Activated CD8-positive, alpha-beta memory T cell treated with anti-CD3 and anti-CD28 coated beads for 1 hour (primary cell): ENCODE measurements at places on chromosomes 7 and 10.

GRCh38 chr7:48421357-48421756, 250.1 kb downstream of the ABCA13 start:
- no peak for DNase-seq

DNA sequence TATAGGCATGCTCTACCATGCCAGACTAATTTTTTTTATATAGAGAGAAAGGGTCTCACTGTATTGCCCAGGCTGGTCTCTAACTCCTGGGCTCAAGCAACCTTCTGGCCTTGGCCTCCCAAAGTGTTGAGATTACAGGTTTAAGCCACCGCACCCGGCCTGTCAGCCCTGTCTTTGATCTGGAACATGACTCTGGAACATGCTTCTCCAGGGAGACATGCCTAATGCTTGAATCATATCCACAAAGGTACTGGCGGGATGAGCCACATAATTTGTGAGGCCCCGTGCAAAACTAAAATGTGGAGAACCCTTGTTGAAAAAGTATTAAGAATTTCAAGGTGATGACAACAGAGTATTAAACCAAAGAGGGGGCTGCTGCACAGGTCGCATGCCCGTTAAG, 282.8 kb downstream of the ARHGAP12 start:
- no peak for DNase-seq

DNA sequence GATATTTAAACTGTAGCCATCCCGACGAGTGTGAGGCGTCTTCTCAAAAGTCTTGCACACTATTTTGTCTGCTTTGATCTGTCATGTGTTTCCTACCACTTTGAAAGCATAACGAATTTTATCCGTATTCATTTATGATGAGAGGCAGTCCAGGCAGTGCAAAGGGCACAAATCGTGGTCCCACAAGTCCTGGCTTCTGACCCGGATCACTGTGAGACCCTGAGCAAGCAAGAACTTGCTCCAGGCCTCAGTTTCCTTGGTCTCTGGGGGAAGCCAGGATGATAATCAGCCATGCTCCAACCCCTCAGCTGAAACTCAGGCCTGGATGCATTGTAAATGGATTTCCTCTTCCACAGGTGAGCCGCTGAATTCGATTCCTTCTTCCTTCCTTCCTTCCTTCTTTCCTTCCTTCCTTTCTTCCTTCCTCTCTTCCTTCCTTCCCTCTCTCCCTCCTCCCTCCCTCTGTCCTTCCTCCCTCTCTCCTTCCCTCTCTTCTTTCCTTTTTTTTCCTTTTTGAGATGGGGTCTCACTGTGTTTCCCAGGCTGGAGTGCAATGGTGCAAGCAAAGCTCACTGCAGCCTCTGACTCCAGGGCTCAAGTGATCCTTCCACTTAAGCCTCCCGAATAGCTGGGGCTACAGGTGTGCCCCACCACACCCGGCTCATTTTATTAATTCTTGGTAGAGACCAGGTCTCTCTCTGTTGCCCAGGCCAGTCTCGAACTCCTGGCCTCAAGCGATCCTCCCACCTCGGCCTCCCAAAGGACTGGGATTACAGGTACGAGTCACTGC, 18.4 kb upstream of the ZKSCAN1 start:
- DNase-seq, result no peak

- no peak for DNase-seq
Observed at GRCh38 chr7:17633067-17633466, 307.2 kb downstream of the SNX13 start.

DNA sequence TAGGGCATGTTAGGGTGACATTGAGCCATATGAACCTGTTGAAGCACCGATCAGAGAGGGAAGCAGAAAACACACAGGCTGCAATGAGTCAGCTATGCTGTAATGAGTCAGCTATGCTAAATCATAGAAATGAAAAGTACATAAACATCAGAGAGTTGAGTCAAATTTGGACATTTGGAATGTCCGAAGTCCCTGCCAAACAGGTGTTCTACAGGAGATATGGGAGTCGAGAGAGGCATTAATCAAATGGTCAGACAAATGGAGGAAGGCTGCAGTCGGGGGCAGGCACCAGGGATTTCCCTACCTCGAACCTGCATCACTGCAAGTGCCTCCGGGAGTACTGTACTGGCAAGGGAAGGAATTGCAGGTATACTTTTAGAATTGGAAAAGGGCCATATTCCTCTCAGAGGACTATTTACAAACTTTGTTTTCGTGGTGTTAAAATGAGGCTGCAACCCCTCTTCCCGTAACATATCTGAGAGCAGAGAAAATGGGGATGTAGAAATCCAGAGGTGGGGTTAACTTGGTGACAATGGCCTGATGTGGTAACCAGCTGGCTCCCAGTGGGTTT, 8.8 kb upstream of the ZC3HAV1 start:
- no peak for DNase-seq

GRCh38 chr10:132368391-132368790, 28.6 kb upstream of the PWWP2B start:
- no peak for DNase-seq
